HCT116 (cell line): ENCODE measurements at places on chromosomes 4 and X.
A peak's percentile ranks its signal among the peaks of the same experiment; 100 is the strongest.

DNA sequence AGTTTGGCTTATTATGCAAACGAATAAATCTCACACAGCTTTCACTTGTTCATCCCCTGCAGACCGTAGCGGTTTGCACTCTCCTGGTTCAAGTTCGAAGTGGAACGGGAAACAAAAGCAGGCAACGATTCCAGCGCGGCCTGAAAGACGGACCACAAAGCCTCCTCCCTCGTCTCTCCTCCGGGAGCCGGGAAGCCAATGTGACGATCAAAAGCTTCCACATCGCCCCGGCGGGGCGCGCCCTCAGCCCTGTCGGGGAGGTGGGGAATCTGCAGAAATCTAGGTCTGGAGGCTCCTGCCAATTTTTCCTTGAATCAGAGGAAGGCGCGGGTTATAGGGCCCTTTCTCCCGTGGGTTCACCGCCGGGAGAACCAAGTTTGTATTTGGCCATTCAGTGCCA is 16.9 kb upstream of the ZIC3 start:
- no peak for DNase-seq

DNA sequence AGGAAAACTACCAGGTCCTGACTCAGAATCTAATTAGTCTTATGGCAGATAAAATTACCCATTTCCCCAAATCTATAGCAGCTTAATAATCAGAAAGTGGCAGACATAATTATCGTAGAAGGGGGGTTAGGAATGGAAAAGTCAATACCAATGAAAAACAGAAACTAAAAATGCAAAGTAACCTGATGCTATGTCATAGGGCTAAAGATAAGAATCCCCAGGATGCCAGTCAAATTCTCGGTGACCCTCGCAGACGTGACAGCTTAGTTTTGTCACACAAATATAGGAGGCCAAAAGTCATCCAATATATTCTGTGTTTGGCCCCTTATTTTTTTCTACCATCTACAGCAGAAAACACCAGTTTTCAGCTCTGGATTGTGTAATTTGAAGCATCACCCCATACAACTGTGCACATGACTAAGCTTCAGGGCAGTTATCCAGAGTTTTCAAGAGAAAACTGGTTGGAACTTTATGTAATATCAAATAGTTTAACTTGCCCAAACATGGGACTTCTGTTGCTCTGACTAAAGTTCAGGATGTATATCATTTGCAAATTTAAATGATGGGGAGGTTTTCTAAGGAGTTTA is 30.9 kb downstream of the RASSF6 start:
- DNase-seq, result no peak

DNA sequence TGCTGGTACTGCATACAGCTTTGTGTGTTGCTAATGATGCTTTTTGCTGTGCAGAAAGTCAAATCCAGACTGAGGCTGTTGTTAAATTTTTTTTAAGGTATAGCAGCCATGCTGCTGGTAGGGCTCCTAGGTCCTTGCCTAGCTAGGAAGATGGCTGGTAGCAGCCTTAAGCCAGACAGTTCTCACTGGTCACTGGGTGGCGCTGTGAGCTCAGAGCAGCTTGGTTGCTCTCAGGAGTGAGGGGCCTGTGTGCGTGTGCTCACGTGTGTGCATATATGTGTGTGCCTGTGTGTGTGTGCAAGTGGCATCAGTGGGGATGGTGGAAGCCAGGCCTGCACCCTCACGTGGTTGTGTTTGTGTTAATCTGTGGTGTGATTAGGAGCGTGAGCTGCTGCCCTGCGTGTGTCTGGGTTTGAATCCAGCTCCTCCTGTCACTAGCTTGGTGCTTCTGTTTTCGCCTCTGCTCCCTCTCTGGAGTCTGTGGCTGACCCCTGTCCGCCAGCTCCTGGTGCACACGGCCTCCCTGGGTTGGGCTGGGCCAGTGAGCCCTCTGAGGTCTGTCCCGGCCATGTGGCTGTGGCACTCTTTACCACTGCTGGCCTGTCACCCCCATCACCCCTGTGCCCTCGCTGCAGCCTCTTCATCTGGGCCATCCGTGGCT is 46.1 kb downstream of the SORCS2 start:
- no peak for DNase-seq

GRCh38 chr4:173777421-173777820 is 247.4 kb upstream of the HAND2 start:
- no peak for DNase-seq

DNA sequence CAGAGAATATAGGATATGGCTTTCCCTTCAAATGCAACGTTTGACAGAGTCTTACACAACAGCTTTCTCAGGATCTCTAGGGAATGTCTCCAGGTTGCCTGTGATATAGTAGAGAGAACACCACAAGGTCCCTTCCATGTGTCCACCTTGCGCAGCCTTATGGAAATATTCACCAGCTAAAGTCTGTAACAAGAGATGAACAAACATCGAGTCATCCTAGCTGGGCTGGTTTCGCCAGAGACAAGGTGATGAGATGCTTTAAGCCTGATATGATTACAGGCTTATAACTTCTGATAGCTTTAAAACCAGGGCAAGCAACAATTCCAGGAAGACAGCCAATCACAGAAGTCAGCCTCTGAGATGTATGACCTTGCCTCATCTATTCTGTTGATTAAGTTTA is 83.8 kb downstream of the SEL1L3 start:
- no peak for DNase-seq

DNA sequence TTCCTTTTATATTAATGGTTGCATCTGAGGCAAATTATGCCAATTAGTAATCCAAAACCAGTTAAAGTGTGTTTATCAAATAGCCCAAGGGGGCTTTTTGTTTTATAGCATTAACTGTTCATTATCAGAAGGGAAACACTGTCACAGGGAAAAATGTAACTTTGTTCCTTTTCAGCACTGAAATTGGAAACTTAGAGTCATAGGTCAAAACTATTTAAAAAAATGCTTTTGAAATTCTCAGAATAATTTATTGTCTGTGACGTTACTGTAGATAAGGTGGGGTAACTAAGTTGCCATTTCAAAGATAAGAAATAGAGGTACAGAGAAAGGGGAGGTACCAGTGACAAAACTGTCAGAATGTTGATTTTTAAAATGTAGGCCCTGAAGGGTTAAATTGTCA is 129.3 kb downstream of the AKAP4 start:
- no peak for DNase-seq

- no peak for DNase-seq
Measured at GRCh38 chr4:16140231-16140878, 56.5 kb upstream of the PROM1 start.

GRCh38 chrX:17547658-17548057 is 172.7 kb downstream of the NHS start:
- peak; percentile 39 for DNase-seq

DNA sequence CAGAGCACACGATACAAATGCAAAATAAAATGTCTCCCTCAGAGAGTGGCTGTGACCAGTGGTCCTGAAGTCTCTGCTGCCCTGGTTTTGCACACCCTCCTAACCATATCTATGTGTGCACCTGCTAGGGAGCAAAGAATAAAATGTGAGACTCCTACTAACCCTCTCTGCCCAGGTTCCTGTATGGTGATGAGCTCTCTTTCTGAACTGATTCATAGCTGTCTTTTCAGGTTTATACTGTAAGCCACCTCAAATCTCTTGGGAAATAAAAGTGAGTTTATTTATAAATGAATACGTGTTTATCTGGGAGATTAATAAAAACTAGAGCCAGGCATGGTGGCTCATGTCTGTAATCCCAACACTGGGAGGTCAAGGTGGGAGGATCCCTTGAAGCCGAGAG is 126.0 kb upstream of the RBPJ start:
- no peak for DNase-seq

DNA sequence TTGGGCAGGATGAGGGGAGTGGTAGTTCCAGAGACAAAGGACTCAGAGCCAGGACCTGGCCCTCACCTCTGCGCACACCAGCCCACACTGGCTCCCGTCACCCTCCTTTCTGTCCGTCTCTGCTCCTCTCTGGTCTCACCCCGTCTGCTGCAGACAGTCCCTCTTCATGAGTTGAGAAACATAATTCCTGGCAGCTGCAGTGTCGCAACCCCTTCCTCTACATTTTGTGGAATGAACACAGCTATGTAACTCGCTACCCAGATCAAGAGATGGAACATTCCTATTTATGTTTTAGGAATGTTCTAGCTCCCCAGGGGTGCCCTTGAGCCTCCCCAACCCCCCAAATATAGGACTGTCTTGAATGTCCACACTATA is 59.3 kb downstream of the SHROOM2 start:
- no peak for DNase-seq

DNA sequence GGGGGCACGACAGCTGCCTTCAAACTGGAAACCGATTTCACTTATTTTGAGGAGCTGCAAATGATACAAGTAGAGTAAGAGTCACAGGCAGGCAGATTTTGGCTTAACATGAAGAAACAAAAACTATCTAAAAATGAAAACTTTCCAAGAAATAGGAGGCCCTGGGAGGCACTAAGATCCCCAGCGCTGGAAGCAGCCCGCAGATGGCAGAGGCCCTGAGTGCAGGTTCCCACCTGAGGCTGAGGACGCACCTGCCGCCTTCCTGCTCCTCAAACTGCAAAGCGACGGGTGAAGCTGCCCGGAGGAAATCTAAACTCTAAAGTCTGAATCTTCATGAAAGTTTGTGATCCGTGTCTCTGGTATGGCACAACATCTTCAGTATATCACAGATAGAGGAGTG is 138.7 kb downstream of the AFAP1 start:
- no peak for DNase-seq

DNA sequence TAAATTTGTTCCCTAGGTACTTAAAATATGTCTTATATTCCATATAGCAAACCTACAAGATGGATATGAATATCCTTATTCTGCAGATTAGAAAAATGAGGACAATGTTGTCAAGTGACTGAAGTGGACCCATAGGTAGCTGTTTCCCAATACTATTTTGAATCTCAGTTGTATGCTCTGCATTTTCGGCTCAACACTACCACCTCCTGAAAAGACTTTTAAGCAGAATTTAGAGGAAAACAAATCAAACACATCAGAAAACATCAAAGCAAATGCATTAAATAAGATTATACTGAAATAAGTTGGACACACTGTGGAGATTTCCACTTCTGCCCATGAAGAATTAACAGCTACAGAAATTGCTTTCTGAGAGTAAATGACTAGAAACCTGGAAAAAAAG is 488.7 kb downstream of the TRIML1 start:
- no peak for DNase-seq

DNA sequence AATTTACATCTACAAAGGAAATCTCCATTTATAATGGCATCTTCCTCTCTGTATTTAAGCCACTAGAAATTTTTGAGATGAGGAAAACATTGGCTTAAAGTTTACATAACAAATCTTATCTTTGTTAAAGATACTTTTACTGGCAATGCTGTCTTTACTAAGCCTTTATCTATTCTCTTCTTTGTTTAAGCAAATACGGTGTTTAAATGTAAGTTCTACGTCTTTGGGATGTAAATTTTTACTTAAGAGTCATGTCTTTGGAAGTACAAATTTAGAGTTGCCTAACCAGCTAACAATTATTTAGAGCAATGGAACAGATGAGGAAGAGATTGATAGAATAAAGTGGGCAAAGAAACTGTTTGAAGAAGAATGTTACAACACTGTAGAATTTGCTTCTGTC is 1024.0 kb upstream of the PCDH10 start:
- no peak for DNase-seq

DNA sequence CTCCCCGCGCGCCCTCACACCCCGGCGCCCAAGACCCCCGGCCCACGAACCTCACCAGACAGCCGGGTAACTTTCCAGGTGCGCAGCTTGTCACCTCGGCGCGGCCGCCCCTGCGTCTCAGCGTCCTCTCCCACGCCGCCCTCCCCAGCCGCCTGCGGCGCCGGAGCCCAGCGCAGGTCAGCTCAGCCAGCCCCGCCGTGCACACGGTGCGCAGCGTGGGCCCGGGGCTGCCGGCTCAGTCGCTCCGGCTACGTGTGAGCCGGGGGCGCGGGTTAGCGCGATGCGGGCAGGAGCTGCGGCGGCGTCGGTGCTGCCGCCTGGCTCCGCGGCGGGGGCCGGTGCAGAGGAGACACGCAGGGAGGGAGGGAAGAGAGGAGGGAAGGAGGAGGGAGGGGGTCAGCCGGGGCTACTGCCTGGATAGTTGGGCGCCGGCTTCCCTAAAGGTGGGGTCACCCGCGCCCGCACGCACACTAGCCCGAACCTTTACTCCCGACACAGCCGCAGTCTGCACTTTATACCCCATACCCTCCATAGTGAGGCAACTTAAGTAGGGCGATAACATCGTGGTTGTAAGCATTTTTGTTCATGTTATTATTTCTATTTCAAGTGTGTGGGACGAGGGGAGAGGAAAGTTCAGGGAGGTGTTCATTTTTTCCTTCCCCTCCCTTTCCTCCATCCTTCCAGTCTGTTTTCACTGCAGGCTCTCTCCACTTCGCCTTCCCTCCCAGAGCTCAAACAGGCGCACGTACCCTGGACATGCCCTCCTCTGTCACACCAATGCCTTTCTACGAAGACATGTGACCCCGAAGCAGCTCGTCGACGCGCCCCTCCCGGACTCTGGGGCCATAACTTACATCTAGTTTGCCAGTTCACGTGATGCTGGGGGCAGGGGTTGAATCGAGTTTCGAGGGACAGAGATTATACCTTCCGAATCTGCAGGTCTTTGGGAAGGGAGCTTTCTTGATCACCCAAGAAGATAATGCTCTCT is at the start of gene PRKG2:
TSS of gene PRKG2 (minus strand) at position 342 of the 988 bp plus-strand sequence. CDS start 10,175 bp downstream, outside the sequence.
- DNase-seq, result no peak

GRCh38 chrX:74272230-74272629 is 31.8 kb upstream of the ZCCHC13 start:
- DNase-seq, result no peak

DNA sequence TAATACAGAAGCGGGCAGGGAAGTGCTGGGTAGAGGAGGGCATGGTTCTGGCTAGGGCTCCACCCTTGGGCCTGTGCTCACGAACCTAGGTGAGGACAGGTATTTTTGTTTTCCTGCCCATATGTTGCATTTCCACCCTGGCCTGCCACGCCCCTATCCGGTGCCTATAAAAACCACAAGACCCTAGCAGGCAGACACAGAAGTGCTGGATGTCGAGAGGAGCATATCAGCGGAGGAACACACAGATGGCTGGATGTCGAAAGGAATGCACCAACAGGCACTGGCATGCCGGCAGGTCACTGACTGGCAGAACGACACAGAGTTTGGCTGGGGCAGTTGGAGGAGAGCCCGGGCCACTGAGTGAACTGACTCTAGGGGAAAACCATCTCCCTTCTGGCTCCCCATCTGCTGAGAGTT is 316.6 kb upstream of the BOD1L1 start:
- DNase-seq, result no peak

GRCh38 chrX:56813318-56813837 is 84.3 kb downstream of the NBDY start:
- no peak for DNase-seq

- no peak for DNase-seq
Measured at GRCh38 chr4:129455482-129455881, 359.5 kb downstream of the C4orf33 start.

DNA sequence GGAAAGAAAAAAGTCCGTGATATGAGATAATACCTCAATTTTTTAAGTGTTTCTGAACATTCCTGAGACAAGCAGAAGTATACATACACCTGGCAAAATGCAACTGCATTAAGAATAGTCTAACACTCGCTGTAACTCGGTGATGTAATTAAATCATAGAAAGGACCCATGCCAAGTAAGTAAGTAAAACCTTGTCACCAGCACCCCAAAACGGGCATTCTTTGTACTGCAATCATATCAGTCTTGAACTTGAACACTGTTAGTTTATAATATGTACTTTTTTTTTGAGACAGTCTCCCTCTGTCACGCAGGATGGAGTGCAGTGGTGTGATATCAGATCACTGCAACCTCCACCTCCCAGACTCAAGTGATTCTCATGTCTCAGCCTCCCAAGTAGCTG is 47.4 kb downstream of the SMIM14 start:
- DNase-seq, result no peak

- no peak for DNase-seq
Measured at GRCh38 chr4:36712013-36712412, 430.6 kb downstream of the DTHD1 start.
